ENCODE measurements at places on chromosomes 3 and 15. TPM values are rescaled to one million over a fixed set of nuclear protein-coding genes. Genes with fewer than 3 reads are reported as not detected.

Gene MNS1
- total RNA-seq, result 3.1 TPM

Gene MESP2
- 2.5 TPM for total RNA-seq

Gene NTRK3
- not detected for total RNA-seq

Gene PLA2G4D
- total RNA-seq, result not detected

Gene USP19
- 35.9 TPM for total RNA-seq

Gene SOX14
- not detected for total RNA-seq

Gene CHRD
- not detected for total RNA-seq

Gene PPP1R14D
- total RNA-seq, result not detected

Gene C3orf20
- not detected for total RNA-seq

Gene FOXB1
- not detected for total RNA-seq

Gene ALDH1L1
- 0.06 TPM for total RNA-seq

Gene BMF
- 4.6 TPM for total RNA-seq

Gene WDR93
- not detected for total RNA-seq

Gene CCNDBP1
- total RNA-seq, result 54.5 TPM

Gene GREM1
- 4.0 TPM for total RNA-seq

Gene EID1
- 202 TPM for total RNA-seq

Gene CCK
- total RNA-seq, result not detected

Gene SAXO2
- total RNA-seq, result 2.2 TPM

Gene SLC25A26
- 16.2 TPM for total RNA-seq

Gene IGDCC3
- not detected for total RNA-seq

Gene GP5
- total RNA-seq, result not detected

Gene DAZL
- total RNA-seq, result not detected

Gene ST8SIA2
- 6.3 TPM for total RNA-seq

Gene RBPMS2
- 0.36 TPM for total RNA-seq

Gene TRH
- total RNA-seq, result not detected

Gene OR5K2
- not detected for total RNA-seq

Gene P2RY14
- not detected for total RNA-seq

Gene KLHL6
- not detected for total RNA-seq

Gene C3orf22
- not detected for total RNA-seq

Gene CYP8B1
- total RNA-seq, result not detected

Gene OR4F6
- total RNA-seq, result not detected

Gene CELSR3
- total RNA-seq, result 0.87 TPM

Gene CCDC13
- 0.65 TPM for total RNA-seq

Gene GOLGA6A
- total RNA-seq, result not detected

Gene TKT
- total RNA-seq, result 403 TPM

Gene SPG21
- 80.1 TPM for total RNA-seq

Gene NR2E3
- not detected for total RNA-seq

Gene ITGB5
- total RNA-seq, result 141 TPM

Gene GOLGA8R
- 0.22 TPM for total RNA-seq

Gene KLHL40
- total RNA-seq, result not detected

Gene AADAC
- not detected for total RNA-seq

Gene GOLGA6B
- not detected for total RNA-seq

Gene ULK3
- 20.2 TPM for total RNA-seq

Gene PRR20G
- not detected for total RNA-seq

Gene CCRL2
- total RNA-seq, result not detected

Gene ZNF280D
- 8.0 TPM for total RNA-seq

Gene MYRIP
- 0.29 TPM for total RNA-seq

All from epithelial cell of proximal tubule (primary cell).